Skeletal muscle cell (primary cell): ENCODE measurements at places on chromosomes 6 and 20.

GRCh38 chr6:134093007-134093573 lies 40.7 kb upstream of the SLC2A12 start:
- no peak for DNase-seq

DNA sequence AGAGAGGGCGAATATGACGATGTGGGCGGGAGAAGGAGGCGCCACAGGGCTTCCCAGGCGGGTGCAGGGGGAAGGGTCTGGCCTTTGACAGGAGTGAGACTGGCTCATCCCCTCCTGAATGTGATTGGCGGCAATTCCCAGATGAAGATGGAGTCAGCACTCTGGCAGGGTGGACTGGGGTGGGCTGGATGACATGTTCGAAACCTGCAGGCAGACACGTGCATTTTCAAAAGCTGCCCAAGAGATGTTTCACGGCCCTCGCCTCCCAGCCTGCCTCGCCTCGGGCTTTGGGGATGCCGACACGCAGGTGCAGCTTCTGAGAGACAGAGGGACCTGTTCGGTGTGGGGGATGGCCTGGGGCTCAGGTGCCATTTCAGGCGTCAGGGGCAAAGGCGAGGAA lies 66.8 kb upstream of the AFDN start:
- DNase-seq = no peak

DNA sequence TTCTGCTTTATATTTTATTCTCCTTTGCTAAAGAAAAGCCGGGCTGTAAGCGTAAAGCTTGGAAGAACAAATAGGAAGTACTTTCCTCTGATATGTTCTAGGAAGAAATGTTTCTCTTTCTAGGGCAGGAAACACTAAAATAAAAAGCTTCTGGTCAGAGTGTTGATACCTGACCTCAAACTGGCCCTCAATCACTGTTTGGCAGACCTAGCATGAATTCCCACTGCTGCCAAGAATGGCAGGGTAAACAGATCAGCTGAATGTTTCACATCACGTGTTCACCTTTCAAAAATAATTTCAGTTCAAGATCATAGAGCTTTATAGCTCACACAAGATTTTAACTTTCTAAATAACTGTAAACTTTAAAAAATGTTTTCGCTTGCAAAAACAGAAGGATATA lies 2.9 kb downstream of the MPC1 start:
- no peak for DNase-seq

- DNase-seq = no peak
These were observed 19.7 kb upstream of the DDO start for GRCh38 chr6:110434961-110435602.

DNA sequence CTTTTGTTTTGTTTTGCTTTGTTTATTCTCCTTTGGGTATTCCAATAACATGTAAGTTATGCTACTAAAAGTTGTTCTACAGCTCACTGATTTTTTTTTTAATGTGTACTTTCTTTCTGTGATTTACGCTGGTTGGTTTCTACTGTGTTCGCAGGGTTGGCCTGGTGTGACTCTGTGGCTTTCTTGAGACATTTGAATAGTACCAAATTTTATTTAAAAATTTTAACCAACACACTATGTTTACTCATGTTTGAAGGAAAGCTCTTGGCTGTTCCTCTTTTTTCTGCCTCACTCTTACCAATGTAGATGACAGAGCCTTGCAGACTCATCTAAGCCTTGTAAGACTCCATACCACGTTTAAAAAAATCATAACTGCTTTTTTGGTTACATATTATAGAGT lies 1784.9 kb upstream of the DEFB115 start:
- DNase-seq = no peak

DNA sequence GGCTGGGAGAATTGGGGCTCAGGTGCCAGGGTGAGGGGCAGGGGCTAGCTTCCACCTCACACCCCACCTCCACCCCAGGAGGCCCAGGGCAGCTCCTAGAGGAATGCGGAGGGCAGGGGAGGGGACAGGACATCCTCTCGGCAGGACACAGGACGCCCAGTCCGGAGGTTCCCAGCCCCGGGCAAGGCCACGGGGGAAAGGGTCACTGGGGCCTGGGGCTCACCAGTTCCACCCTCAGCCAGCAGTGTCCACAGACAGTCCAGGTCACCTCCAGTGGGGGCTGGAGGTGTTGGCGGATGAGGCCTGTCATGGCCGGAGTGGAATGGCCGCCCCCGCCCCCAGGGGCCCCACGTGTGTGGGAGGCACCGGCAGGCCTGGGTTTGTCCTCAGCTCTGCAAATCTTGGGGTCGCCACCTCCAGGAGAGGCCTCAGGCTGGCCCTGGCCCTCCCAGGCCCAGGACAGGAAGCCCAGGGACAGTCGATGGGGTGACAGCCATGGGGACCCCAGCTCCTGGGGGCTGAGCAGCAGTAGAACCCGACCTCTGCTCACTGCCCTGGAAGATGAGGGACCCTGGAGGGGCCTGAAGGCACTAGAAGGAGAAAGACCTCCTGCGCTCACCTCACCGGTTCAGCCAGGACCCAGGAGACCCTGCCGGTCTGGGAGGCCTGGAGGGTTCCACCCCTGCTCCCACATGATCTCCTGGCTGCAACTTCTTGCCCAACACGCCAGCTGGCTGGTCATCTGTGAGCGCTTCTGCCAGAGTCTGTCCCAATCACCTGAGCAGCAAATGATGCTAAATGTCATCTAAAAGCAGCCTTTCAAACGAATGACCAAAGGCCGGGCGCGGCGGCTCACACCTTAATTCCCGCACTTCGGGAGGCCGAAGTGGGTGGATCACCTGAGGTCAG lies 13.0 kb upstream of the ABHD16B start:
- no peak for DNase-seq

DNA sequence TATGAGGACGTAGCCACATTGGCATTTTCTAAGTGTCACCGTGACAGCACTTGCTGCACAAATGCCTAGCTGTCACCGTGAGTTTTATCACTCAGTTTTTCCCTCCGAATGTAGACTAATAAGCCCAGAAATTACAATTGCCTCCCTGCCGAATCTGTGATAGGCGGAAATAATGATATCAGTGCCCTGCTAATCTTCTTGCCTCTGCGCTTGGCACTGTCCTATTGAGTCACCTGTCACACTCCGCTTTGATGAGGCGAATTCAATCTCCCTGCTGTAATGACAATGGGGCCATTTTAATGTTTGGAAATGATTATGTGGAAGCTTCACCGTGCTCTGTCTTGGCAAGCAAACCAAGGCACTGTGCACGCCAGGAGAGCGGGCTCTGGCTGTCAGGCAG lies 112.8 kb downstream of the LINC00237 start:
- no peak for DNase-seq

GRCh38 chr20:14996883-14997672 lies 659.7 kb upstream of the FLRT3 start:
- no peak for DNase-seq

GRCh38 chr6:135025175-135025574 lies 29.4 kb downstream of the HBS1L start:
- no peak for DNase-seq

- no peak for DNase-seq
These were observed 125.2 kb downstream of the PACRG start for GRCh38 chr6:162852840-162853577.

GRCh38 chr6:31528307-31528777 lies 420 bp upstream of the MCCD1 start:
- no peak for DNase-seq

DNA sequence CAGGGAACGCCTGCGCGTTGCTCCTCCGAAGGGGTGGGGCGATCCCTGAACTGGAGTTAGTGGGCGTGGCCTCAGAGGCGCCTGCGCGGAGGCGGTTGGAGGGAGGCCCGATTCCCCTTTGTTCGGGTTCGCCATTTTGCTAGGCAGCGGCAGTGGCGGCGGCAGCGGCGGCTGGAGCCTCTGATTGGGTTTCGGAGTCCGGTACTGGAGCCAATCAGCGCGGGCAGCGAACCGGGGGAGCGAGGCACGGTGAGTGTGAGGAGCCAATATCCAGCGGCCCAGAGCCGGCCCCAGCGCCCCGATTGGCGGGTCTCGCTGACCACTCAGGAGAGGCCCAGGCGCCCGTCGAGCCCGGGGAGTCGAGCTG lies at the start of gene NFYA:
NFYA (plus strand) TSS at position 139 of the 367 bp plus-strand sequence. CDS start 6,116 bp downstream, outside the sequence.
- peak; percentile 96 for DNase-seq

- DNase-seq = no peak
These were observed 52.1 kb downstream of the FAXC start for GRCh38 chr6:99297415-99297814.

DNA sequence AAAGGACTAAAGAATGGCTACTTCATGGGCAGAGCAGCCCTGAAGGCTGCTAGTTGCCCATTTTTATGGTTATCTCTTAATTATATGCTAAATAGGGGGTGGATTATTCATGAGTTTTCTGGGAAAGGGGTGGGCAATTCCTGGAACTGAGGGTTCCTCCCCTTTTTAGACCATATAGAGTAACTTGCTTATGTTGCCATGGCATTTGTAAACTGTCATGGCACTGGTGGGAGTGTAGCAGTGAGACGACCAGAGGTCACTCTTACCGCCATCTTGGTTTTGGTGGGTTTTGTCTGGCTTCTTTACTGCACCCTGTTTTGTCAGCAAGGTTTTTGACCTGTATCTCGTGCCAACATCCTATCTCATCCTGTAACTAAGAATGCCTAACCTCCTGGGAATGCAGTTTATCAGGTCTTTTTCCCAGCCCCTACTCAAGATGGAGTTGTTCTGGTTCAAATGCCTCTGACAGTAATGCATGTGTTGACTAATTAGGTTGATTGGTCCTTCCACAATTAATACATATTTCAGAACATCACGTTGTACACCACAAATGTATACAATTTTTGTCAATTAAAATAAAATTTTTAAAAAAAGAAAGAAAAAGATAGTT lies 139.5 kb downstream of the PDE7B start:
- DNase-seq = no peak

GRCh38 chr6:77105091-77105490 lies 358.2 kb downstream of the HTR1B start:
- DNase-seq = no peak

DNA sequence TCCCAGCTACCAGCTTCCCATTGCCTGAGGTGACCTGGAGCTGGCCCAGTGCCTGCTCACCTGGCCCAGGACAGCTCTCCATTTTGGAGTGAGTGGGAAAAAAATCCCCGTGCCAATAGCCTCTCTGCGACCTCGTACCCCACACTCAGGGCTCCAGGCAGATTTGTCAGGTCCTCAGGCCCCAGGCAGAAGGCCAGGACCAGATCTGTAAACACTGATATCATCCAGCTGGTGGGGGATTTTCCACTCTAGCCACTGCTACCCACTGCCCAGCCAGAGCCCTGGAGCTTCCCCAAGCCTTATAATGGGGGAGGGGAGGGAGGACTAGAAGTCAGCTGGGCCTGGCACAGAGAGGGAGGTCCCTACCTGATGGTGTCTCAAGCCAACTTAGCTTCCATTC lies 1.3 kb upstream of the PGC start:
- no peak for DNase-seq

- no peak for DNase-seq
These were observed 13.8 kb downstream of the ATXN1 start for GRCh38 chr6:16747232-16748024.

DNA sequence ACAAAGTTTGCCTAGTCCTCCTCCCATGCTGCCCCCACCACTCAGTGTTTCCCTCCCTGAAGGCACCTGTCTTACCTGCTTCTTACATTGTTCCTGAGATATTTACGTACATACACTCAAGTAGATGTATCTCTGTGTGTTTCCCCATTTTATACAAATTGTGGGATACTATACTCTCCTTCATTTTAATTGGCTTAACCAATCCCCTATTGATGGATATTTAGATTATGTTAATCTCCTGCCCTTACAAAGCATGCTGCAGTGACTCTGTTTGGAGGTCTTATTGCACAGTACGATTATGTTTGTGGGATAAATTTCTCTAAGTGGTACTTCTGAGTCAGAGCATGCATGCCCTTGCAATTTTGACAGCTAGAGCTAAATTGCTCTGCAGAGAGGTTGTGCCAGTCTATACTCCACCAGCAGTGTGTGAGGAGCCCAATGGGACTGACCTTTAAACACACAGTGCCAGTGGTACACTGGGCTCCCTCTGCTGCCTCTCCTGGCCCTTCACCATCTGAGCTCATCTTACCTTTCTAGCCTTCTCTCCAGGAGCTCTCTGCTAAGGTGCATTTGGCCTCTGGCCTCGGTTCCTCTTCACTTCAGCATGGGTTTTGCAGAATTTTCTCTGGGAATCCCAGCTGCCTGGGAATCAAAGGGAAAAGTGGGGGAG lies 57.4 kb downstream of the LYRM2 start:
- no peak for DNase-seq

GRCh38 chr20:8210749-8211148 lies 78.7 kb downstream of the PLCB1 start:
- DNase-seq = no peak

- no peak for DNase-seq
These were observed 81.7 kb downstream of the ARHGAP18 start for GRCh38 chr6:129628101-129628815.

DNA sequence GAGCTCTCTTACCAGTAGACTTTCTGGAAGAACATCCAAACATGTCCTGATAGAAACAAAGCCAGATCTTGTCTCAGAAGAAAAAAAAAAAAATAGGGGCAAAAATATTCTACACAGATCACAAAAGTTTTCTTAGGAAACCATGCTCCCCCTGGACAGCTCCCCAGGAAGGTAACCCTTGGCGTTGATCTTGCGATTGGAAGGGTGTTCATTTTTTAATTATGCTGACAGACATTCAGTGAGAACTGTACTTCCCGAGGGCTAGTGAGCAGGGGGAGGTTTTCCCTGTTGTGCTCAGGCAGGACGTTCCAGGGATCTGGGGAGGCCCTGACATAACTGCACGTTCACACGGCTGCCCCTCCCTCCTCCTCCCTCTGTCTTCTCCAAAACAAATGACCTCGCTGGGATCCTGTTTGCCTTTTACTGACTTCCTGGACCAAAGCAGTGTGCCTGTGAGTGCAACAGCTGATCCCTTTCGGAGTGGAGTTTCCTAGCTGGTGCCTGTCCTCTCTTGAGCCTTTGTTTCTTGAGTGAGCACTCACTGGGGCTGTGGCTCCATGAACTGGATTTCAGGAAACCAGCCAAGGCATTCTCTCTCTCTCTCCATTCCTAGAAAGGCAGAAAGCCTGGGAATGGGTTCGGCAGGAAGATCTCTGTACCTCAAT lies 46.7 kb downstream of the MARCKS start:
- no peak for DNase-seq

GRCh38 chr6:89118931-89119330 lies 1.1 kb upstream of the SRSF12 start:
- DNase-seq = no peak

- no peak for DNase-seq
These were observed 46.3 kb downstream of the GABRR2 start for GRCh38 chr6:89268776-89269175.

GRCh38 chr20:33668466-33669155 lies 1.9 kb downstream of the ACTL10 start:
- no peak for DNase-seq

- DNase-seq = no peak
These were observed 680.7 kb upstream of the ID4 start for GRCh38 chr6:19156443-19156842.
